Stimulated activated CD8-positive, alpha-beta memory T cell treated with anti-CD3 and anti-CD28 coated beads, Interleukin-2, amount 100 ng/mL, for 1 hour (primary cell): ENCODE measurements at places on chromosomes 11 and 22.

DNA sequence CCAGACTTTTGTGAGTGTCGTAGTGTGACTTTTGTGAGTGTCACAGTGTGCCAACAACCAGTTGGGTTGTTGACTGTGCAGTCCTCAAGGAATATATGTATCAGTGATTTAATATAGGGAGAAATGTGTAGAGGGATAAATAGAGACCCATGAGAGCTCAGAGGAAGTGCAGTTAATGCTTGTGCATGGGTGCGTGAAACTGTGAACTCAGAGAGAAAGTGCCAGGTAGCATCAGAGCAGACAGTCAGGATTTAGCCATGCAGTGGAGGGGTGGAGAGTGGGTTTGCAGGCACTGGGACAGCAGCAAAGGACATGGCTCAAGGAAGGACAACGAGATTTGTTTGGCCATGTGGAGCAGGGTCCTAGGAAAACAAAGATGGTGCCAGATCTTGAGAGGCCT lies 33.6 kb downstream of the YWHAH start:
- no peak for DNase-seq

DNA sequence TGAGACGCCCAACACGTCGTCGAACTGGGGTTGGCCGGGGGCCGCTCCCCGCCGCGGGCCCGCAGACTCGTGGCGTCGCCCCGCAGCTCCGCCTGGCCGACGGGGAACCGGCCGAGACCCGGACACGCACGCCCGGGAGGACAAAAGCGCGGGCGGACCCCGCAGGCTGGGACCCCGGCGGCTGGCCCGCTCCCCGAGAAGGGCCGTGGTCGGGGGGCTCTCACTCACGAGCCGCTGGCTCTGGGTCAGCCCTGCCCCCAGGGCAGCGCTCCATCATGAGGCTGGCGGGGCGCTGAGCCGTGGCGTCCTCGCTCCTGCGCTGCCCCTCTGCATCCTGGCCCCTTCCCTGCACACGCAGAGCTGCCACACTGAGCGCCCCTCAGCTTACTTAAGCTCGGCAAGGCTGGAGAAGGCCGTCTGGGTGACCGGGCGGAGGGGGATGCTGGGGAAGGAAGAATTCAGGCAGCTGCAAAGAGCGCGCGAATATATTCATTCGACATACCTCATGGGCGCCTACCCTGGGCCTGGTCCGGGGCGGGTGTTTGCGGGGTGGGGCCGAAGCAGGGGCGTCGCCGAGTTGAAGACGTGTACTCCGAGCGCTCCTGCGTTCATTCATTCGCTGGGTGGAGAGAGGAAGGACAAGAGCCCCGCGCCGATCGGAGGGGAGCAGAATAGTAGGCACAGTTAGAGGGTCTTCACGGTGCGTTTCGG lies 579 bp upstream of the CYB5R2 start:
- DNase-seq = no peak

- no peak for DNase-seq
Measured at GRCh38 chr11:10742460-10743208, 8.4 kb upstream of the CTR9 start.

DNA sequence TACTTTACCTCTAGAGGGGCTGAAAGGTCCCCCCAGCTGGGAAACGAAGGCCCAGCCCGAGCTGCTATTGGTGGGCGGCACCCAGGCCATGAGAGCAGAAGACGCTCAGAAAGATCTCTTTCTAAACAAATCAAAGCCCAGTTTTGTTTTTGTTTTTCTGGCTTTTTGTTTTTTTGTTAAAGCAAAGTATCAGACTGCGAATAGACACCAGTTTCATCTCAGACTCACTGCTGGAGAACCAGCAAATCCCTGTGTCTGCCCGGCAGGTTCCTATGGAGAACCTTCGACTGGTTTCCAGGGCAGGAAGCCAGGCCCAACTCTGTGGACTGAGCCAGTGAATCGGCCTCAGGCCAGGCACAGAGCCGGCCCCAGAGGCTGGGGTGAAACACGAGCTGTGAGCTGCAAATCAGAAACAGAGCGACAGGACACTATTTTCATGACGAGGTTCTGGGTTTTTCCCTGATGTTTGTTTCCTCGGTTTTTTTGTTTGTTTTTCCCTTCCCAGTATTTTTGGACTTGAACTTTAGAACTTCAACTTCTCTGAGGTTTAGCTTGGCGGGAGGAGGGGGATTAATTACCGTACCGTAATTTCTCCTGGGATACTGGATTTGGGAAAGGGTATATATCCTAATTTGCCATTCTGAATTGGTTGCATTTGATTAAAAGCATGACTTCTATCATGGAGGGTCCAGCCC lies 16.0 kb upstream of the B4GALNT4 start:
- no peak for DNase-seq

- DNase-seq = no peak
Measured at GRCh38 chr11:13284776-13285588, 7.4 kb downstream of the BMAL1 start.

- DNase-seq = no peak
Measured at GRCh38 chr11:60771879-60772525, 13.1 kb upstream of the MS4A10 start.

GRCh38 chr11:35949242-35949641 lies 5.4 kb downstream of the LDLRAD3 start:
- DNase-seq = no peak

DNA sequence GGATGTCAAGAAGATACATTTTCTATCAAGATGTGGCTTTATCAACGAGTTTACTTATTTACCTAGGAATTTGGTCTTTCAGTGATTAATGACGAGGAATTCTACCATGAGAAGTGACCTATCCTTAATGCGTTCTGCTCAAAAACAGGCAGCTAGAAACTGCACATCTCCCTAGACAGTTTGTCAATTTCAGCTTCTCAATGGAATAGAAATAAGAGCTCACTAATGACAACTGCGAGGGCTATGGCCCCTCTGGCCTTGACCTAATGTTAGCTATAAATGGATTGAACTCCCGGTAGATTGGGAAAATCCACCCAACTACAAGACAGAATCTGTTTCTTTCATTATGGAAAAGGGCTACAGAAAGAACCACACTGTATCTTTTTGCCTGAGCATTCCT lies 223.4 kb downstream of the CADM1 start:
- DNase-seq = no peak

GRCh38 chr11:42555190-42555589 lies 756.6 kb upstream of the API5 start:
- no peak for DNase-seq

DNA sequence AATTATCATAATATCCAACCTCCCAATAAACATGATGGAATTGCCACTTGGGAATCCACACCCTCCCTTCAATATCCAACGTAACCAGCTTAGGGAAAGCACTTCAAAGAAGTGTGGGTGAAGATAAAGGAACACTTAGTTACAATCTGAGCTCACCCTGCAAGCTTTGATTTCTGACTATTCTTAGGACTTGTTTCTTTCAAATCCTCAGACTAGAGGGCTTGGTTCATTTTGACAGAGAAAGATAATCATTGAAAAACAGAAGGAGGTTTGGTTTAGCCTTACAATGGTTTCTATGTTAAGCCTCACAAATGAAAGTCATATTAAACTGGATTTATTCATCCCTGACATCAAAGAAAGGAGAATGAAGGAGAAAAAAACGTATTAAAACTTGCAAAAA lies 57.9 kb upstream of the SYT13 start:
- no peak for DNase-seq

GRCh38 chr11:13462311-13462900 lies 616 bp downstream of the BTBD10 start:
- peak; percentile 28 for DNase-seq

DNA sequence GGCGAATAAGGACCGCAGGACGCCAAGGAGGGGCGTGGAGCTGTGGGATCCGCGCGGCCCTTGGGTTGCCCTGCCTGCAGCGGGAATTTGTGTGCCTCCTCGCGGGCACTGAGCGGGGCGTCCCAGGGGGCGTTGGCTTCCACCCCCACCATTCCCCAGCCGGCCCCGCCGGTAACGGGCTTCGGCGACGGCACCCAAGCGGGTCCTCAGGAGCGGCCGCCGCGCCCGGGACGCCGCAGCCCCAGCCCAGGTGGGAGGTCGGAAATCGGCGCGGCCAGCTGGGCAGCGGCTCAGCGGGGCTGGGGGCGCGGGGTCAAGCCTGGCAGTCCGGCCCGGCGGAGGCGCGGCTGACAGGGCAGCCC lies 320 bp downstream of the CLTCL1 start:
- DNase-seq = peak; percentile 11

- DNase-seq = no peak
Measured at GRCh38 chr11:95768521-95768920, 21.1 kb downstream of the FAM76B start.

DNA sequence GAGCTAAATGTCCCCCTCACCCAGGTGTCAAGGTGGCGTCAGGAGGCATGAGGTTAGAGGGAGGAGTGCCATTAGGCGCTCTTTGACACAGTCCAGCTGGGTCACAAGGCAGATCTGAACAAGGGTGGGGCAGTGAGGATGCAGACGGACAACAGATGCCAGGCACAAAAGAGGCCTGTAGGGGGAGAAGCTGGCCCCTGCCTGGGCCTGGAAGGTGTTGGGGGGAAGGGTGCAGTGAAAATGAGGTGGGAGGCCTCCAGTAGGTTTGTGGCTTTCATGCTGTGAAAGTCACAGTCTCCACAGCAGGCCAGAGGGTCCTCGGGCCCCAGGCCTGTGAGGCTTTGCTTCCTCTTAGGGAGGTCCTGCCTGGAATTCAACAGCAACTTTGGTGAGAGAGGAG lies 85.0 kb upstream of the PLET1 start:
- no peak for DNase-seq

GRCh38 chr11:121892863-121893262 lies 223.2 kb downstream of the BLID start:
- no peak for DNase-seq

DNA sequence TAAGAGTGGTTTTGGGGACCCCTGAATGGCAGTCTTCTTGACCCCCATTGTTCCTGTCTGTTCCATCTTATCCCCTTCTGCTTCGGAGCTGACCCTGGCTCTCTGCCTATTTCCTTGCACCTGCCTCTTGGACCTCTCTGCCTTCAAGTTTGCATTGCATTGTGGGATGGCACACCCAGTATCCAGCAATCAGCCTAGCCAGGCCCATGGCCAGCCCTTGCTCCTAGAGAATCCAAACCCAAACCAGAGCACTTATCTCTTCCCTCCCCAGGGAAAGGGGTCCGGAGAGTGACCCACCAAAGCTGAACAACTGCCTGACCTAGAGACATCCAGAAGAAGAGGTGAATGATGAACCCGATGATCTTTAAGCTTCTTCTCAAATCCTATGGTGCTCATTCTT lies 607.3 kb upstream of the CADM1 start:
- DNase-seq = no peak

- DNase-seq = no peak
Measured at GRCh38 chr11:87031433-87032170, 6.1 kb upstream of the TMEM135 start.

DNA sequence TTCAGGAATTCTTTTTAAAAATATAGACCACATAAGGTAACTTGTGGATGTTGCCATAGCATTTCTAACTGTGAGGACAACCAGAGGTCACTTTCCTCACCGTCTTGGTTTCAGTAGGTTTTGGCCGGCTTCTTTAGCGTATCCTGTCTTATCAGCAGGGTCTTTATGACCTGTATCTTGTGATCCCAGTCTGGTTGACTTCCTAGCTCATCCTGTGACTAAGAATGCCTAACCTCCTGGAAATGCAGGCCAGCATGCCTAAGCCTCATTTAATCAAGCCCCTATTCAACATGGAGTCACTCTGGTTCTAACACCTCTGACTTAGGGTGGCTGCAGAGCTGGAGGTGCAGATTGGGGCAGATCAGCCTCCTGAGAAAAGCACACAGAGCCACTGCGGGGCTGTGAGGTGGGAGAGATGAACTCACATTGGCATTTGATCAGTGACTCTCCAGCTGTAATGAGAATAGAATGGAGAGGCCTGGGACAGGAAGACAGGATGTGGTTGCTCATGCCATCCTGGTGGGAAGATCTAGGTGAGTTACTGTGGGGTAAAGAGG lies 41.1 kb upstream of the TOP3B start:
- DNase-seq = no peak

DNA sequence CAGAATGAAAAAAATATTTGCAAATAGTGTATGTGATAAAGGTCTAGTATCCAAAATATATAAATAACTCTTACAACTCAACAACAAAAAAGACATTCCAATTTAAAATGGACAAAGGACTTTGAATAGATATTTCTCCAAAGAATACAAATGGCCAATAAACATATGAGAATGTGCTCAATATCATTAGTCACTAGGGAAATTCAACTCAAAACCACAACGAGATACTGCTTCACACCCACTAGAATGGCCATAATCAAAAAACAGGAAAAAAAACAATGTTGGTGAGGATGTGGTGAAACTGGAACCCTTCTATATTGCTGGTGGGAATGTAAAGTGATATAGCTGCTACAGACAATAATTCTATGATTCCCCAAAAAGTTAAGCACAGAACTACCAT lies 38.6 kb upstream of the RPS13 start:
- no peak for DNase-seq

- DNase-seq = no peak
Measured at GRCh38 chr11:72309074-72309598, 65.2 kb upstream of the PHOX2A start.

- no peak for DNase-seq
Measured at GRCh38 chr22:23673050-23673620, 17.7 kb upstream of the RGL4 start.

GRCh38 chr22:37428649-37429586 lies 1.6 kb upstream of the ELFN2 start:
- DNase-seq = peak; percentile 25

GRCh38 chr11:71252770-71253730 lies 673 bp upstream of the SHANK2 start:
- no peak for DNase-seq

DNA sequence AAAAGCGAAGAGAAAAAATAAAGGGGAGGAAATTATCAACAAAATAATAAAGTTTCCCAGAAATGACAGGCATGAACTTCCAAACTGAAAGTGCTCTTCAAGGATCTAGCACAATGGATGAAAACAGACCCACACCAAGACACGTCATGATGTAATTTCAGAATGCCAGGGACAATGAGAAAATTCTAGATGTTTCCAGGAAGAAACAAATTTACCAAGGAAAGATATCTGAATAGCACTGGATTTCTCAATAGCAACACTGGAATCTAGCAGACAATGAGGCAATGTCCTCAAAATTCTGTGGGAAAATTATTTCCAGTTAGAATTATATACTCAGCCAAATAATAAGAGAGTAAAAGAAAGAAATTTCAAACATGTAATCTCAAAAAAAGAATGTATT lies 46.0 kb downstream of the DENND5A start:
- no peak for DNase-seq
